ENCODE measurements at places on chromosomes 7 and 10.

GRCh38 chr7:26627891-26628341, 236.5 kb downstream of the SKAP2 start:
- no peak for DNase-seq

GRCh38 chr7:19247017-19247416, 101.8 kb upstream of the FERD3L start:
- no peak for DNase-seq

DNA sequence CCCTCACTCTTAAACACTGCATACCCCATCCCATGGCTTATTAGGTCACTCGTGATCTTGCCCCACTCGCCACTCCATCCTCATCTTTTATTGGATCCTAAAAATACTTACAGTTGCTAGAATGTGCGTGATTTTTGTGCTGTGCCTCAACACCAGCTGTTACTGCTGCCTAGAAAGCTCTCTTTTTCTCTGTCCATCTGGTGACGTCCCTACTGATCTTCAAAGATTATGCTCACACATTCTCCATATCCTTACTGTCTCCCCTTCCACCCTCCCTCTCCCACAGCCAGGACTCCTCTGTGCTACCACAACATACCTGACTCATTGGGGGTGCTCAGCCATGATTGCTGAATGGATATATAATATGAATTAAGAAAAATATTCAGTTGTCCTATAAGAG, 42.0 kb downstream of the CDK6 start:
- no peak for DNase-seq

GRCh38 chr10:7891634-7892033, 73.3 kb downstream of the TAF3 start:
- no peak for DNase-seq

DNA sequence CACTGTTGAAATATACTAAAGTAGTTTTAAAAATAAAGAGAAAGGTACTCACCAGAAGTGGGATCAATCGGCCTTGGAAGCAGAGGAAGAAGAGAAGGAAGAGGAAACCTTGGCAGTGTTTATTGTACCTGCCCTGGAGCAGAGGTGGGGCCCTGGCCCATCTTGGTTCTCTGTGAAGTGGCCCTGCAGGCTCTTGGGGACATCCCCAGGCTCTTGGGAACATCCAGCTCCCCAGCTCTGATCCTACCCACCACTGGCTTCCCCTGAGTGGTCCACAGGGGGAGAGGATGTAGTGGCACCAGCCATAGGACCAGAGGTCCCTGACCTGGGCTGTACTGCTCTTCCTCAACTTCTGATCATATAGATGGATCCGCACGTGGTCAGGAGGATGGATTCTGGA, 22.3 kb upstream of the RET start:
- no peak for DNase-seq

GRCh38 chr7:45359776-45360175, 202.2 kb downstream of the RAMP3 start:
- DNase-seq, result no peak

DNA sequence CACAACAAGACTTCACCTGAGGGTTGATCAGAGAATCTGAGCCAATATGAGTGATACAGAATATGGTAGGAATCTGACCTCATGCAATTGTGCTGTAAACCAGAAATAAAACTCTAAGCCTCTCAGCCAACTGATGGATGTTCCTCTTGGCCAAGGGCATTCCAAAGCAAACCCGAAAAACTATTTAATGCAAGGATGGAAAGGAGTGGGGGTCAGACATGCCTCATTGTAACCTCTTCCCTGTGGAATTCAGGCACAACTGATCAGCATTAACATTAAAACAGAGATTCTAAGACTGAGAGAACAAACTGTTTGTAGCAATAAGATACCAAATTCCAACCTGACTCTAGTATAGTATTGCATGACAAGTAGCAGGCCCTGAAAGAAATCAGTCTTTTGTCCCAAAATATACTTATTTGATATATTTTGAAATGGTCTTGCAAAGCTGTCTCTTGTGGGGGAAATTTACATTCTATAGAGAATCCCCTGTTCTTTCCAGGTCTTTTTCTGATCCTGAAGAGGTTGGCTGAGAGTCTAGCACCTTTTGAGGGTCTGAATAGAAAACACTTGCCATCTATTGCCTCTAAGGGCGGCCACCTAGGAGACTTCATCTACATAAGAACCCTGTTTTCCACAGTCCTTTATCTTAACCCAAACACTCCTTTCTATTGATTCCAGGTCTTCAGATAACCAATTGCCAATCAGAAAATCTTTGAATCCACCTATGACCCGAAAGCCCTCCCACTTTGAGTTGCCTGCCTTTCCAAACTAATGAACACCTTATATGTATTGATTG, 50.4 kb upstream of the WDR11 start:
- DNase-seq, result no peak

DNA sequence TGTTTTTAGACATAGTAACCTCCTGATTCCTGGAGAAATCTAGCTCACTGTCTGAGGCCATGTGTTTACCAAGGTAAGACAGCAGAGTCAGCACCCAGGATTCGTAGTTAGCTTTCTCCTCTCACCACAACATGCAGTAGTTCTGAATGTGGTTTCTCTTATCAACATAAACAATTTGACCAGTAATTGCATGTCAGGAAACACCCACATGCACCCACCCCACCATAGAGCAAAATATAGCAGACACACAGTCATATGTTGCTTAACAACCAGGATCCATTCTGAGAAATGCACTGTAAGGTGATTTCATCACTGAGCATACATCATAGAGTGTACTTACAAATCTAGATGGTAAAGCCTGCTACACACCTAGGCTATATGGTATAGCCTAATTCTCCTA, 1004.0 kb downstream of the ANKRD7 start:
- no peak for DNase-seq

DNA sequence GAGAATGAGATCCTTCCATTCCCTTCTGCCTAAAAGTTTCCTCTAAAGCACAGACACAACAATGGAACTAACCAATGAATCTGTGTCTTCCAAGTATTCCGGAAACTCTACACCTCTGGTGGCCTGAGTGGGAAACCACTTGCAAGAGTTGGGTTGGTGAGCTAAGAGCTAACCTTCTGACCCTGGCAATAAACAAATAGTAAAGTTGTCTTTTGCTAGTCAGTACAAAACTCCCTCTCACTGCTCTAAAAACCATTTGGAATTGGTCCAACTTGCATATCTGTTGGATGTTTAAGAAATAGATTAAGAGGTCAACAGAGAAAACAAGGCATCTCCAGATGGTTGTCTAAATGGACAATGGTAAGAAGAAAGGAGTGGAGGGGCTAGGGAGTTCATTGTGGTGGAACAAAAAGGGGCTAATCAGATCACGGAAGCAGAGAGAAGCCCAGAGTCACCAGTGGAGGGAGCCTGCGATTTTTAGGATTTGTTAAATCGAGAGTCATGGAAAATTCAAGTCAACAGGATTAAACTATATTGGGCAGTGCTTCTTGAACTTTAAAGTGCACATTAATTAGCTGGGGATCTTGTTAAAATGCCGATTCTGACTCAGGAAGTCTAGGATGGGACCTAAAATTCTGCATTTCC, 192.3 kb downstream of the EVX1 start:
- no peak for DNase-seq

DNA sequence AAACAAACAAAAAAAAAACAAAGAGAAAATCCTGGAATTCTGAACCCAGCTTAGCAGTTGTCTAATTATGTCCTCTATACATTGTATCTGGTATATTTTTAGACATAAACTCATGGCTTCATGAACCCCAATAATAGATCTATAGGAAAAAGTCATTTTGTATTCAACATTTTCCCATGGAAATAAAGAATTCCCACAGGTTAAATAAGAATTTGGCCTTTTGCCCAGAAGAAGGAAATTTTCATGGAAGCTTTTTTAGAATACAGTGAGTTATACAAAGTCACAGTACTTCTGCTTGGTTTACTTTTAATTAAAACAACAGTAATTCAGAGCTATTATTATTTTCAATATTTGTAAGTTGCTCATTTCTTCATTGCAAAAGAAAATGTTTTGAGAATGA, 2.1 kb upstream of the PRKG1 start:
- DNase-seq, result no peak

GRCh38 chr7:51543801-51544553, 227.4 kb upstream of the COBL start:
- no peak for DNase-seq

DNA sequence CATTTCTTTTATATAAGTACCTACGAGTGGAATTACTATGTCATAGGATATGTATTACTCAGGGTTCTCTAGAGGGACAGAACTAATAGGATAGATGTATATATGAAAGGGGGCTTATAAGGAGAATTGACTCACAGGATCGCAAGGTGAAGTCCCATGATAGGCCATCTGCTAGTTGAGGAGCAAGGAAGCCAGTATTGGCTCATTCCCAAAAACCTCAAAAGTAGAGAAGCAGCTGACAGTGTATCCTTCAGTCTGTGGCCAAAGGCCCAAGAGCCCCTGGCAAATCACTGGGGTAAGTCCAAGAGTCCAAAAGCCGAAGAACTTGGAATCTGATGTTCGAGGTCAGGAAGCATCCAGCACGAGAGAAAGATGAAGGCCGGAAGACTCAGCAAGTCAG, 59.8 kb downstream of the GALNT17 start:
- no peak for DNase-seq

DNA sequence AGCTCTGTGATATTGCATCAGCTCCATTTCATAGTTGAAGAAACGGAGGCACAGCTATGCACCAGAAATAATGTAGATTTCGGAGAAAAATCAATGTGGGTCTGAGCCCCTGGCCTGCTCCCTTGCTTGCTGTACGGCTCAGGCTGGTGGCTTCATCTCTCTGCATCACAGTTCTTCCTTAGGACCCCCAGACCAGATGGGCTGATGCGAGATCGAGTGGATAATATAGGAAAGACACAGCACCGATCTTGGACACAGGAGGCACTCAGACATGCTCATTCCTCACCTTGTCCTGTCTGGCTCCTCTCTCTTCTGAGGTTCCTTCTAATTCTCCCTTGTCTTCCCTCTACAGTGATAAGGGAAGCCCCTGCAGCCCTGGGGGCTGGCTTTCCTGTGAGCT, 365.9 kb upstream of the ZMIZ1 start:
- no peak for DNase-seq

- DNase-seq, result no peak
These were observed 122.2 kb downstream of the NPY start for GRCh38 chr7:24406053-24406788.

GRCh38 chr7:149205690-149206381, 10.5 kb downstream of the ZNF282 start:
- no peak for DNase-seq

- no peak for DNase-seq
These were observed 6.3 kb downstream of the CUL1 start for GRCh38 chr7:148704970-148705369.

- DNase-seq, result no peak
These were observed 64.0 kb downstream of the TACR2 start for GRCh38 chr10:69352569-69353264.

DNA sequence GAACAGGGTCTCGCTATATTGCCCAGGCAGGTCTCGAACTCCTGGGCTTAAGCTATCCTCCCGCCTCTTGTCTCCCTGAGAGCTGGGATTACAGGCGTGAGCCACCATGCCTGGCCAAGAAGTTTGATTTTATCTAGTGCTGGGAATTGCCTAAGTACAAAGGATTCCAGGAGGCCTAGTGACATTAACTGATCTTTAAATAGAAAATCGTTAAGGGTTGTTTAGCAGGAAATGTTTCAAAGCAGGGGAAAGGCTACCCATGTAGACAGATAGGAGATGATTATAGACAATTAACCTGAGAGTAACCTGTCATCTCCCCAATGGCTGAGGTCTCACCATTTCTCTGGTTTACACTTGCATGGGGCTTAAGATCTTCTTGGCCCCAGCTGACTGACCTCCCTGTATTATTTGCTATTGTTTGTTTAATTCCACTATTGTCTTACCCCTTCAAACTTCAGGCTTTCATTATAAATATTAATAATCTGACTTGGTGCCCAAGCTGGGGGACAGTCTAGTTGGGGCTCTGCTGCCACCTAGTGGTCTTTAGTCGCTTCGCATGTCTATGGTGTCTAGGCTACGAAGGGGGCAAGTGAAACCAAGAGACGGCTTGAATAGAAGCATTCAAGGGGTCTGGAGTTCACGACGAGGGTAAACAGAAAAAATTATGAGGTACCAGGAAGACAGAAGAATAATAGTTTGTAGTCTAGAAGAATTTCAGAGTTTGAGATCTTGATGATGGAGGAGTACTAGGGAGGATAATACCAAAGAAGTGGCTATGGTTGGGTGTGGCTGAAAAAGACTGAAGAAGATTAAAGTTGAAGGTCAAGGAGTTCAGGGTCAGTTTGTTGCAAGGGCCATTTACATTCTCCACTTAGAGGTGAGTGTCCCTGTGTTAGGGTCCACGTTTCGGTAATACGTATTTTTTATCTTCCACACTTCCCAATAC, 40.4 kb upstream of the BPGM start:
- no peak for DNase-seq

DNA sequence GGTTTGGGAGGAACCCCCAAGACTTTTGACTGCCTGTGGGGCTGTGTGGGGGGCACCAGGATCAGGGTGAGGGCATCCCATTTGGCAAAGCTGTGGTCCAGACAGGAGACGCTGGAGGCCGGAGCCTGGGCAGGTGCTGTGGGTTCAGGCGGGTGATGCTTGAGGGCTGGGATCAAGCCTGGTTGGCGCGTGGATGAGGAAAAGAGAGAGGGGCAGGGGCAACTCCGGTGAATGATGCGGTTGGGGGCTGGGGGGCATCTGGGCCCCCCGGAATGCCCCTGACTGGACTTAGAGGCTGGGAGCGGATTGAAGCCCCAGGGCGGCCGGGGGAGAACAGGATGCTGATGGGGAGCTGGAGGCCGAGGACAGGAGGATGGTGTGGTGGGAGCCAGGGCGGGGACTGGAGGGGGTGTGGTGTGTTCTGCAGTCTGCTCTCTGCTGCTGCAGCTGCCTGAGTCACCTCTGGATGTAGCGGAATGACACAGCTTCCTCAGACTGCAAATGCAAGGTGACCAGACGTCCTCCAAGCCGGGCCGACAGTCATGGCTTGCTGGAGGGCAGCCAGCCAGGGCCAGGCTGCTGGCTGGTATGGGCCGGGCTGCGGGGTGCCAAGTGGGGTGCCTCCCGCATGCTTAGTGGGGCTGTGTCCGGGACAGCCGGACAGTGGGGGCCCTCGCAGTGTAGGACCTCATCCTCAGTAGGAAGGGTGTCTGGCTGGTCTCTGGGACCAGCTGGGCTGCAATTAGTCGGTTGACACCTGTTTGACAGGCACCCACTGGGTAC, 3.2 kb downstream of the MAFK start:
- no peak for DNase-seq

- peak; percentile 87 for DNase-seq
These were observed 116.1 kb downstream of the RNF216 start for GRCh38 chr7:5665094-5666025.

DNA sequence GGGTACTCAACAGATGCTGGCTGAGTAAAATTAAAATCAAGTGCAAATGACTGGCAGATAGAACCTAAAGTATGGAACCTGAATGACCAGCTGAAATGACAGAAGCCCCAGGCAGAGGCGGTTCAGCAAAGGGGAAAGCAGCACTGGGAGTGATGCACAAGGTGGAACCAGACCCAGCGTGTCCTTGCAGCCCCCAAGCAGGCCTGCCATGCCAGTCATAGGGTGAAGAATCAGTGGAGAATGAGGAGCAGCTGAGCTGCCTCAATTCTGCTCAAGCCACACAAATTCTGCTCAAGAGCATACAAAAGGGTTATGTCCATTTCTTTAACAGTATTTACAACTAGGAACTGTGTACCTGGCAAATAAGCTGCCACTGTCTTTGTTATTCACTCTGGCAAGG, 8.7 kb downstream of the ACTR1A start:
- no peak for DNase-seq
